ENCODE measurements at places on chromosomes 1 and 21. TPM values are rescaled to one million over a fixed set of nuclear protein-coding genes. Genes with fewer than 3 reads are reported as not detected.

Gene TNNT2
- not detected for total RNA-seq

Gene NR0B2
- not detected for total RNA-seq

DNA sequence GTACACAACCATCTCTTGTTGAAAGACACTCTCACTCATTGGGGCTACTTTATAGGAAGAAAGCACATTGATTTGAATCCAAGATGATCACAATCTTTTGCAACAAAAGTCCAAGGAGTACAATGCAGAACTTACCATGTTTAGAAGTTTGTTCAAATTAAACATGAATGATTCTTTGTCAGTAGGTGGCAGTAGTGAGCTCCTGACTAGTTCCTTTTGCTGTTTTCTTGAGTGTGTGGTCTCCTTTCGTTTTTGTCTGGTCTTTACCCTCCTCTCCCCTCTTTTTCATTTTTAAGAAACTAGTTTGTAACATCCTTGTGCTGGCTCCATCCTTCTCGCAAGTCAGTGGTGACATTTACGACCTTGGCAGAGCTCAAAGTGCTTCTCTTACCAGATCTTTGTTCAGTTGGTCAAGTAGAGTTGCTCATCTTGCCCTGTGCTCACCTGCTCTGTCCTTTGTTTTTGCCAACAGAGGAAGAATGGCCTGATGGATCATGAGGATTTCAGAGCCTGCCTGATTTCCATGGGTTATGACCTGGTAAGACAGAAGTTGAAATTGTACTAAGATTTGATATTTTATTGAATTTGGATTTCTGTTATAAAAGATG, 35.7 kb upstream of the MTR start:
- no peak overlapping the region for H3K4me3 ChIP-seq
- no peak overlapping the region for H3K27ac ChIP-seq
- no peaks in the 10 kb centered on the region for H3K36me3 ChIP-seq

- no peaks in the 10 kb centered on the region for H3K27me3 ChIP-seq
- peaks cover 8% of the 10 kb centered on the region for H3K36me3 ChIP-seq
- DNase-seq, result no peak
- no peak overlapping the region for H3K4me3 ChIP-seq
- no peak overlapping the region for H3K27ac ChIP-seq
Observed at GRCh38 chr21:35147439-35147838, 98.3 kb upstream of the RUNX1 start.

- peaks cover 42% of the 10 kb centered on the region for H3K27me3 ChIP-seq
- no peaks in the 10 kb centered on the region for H3K36me3 ChIP-seq
Observed at GRCh38 chr1:157195521-157196244, 57.5 kb upstream of the ETV3 start.

- H3K27me3 ChIP-seq, result no peaks in the 10 kb centered on the region
- peak overlapping the region; percentile 98 for H3K4me3 ChIP-seq
- peaks cover 2% of the 10 kb centered on the region for H3K36me3 ChIP-seq
- peaks cover 55% of the 10 kb centered on the region for H3K4me1 ChIP-seq
Observed at GRCh38 chr1:11736746-11737639, 1.1 kb downstream of the AGTRAP start.

- no peak for DNase-seq
- H3K27ac ChIP-seq, result no peak overlapping the region
Observed at GRCh38 chr1:46026531-46026930, 105.9 kb downstream of the PIK3R3 start.
